ENCODE measurements at places on chromosomes 11 and 22.

DNA sequence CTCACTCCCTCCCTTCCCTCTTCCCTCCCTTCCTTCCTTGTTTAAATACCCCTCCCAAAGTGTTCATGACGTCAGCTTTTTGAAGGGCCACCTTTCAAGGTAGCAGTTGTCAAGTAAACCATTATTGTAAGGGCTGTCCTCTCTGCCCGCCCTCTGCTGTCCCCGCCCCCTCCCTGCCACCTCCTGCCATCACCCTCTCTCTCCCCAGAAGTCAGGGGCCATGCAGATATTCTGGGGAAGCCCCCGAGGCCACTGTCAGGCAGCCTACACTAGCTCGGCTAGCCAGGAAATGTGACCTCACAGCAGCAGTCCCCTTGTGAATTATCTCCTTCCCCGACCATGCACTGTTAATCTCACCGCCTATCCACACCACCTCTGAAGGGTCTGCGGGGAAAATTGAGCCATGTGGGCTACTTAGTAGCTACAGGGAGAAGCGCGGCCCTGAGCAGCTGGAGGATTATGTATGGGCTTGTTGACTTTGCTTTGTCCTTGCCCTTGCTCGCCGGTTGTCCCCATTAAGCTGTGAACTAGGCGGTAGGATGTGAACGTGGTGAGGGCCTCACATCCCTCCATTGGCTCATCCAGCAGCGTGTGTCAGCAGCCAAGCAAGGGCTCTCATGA, 42.1 kb upstream of the ATXN10 start:
- DNase-seq, result no peak

DNA sequence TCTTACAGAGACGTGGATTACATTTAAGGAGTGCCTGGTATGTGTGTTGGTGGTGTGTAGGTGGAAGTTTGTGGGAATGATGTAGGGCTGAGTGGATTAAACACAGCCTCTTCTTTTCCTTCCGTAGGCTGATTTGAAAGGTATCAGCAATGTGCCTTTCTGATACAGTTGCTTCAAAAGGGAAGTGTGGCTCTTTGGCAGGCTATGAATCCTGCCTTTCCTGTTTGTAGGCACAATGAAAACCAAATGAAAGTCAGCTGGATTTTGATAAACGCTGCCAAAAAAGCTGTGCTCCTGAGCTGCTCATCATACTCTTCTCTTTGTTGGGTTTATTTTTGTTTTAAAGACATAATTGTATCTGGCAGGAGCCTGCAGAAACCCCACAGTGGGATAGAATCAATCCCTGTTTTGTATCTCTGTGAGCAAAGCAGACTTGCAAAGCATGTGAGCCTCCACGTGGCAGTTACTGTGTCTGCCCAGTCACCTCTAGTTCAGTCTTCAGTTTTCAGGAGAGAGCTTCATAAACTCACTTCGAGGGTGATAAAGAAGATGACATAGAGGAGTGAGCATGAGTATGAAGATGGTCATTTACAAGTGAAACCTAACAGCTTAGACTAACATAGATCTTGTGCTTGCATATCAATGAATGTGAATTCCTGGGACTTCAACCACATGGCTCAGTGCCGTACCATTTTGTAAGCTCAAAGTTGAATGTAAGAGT, 655.7 kb upstream of the KIRREL3 start:
- no peak for DNase-seq

DNA sequence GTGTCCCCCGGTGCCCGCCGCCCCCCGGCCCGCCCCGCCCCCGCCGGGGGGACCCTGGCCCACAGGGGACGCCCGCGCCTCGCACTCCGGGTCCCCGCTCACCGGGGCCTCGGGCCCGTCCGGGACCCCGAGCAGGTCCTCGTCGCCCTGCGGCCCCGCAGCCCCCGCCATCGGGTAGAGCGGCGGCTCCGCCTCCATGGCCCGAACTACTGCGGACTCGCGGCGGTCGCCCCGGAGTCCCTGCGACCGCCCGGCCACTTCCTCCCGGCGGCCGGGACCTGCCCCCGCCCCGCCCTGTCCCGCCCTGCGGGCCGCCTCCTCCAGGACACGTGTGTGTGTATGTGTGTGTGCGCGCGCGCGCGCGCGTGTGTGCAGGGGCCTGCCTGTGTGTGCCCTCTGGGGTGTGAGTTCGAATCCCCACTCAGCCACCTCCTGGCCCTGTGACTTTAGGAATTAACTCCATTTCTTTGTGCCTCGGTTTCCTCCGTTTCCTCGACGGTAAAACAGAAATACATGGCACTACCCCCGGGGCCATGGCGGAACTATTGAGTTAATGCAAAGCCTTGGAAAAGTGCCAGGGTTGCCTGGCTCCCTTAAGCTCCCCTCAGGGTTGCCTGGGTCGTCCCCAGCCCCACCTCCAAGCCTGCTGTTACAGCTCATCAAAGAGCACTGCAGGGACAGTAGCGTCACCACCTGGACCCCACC, at the start of gene UNC93B1:
Gene UNC93B1, minus strand, starts transcription at position 252 of the 705 bp plus-strand sequence. Its CDS starts 54 bp downstream, at position 198.
- peak; percentile 44 for DNase-seq

DNA sequence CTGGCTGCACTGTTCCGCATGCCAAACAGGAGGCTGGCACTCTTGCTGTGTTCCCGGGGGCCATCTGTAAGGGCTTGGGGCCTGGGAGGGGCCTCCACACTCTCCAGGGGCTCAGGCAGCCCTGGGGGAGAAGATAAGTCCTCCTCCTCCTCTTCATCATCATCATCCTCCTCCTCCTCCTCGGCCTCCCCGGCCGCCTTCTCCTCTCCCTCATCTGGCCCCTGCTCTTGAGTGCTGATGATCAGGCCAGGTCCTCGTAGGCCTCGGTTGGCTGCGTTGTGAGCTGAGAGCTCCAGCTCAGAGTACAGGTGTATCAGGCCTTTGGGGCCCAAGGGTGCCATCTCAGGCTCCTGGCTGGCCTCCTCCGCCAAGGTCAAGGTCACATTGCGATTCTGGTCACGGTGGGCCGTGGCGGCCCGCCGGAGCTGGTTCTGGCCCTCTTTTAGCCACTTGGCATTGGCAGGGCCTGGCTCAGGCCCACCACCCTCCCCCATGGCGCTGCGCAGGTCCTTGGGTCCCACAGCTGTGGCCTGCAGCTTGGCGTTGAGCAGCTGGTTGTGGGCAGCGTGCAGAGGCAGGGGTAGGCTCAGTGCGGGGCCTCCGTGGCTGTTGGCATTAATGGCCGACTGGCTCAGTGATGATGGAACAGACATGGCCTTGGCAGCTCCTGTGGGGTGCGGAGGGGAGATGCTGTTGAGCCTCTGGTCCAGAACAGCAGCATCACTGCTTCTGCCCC, 8.0 kb downstream of the APBB1 start:
- no peak for DNase-seq

DNA sequence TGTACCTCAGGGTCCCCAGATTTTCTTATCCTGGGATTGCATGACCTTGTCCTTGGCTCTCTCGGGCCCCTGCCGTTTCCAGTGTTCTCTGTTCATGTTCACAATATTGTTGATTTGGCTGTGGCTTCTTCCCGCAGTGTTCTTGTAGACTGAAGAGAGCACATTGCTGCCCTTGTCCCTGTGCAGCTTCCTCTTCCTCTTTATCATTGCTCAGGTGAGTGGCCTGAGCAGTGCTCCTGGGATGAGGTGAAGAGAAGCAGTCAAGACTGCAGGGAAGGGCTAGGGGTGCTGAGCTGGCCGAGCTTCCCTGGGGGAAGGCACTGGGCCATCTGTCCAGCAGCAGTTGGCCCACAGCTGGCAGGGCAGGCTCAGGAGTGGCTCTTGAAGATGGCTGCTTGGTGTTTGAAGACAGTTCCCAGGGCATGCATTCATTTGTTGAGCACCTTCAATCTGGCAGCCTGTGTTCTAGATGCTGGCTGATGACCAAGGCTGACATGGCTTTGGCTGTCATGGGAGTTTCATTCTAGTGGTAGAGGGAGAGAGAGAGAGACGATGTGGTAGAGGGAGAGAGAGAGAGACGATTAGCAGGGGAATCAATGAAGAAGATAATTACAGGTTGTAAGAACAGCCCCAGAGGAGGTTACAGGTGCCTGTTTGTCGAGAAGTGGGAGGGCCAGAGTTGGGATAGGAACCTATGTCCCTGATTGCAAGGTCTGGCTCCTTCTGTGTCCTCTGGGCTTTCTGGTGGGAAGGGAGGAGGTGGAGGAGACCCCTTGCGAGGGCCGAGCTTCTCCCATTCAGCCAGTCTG, 17.4 kb downstream of the BMAL1 start:
- no peak for DNase-seq

DNA sequence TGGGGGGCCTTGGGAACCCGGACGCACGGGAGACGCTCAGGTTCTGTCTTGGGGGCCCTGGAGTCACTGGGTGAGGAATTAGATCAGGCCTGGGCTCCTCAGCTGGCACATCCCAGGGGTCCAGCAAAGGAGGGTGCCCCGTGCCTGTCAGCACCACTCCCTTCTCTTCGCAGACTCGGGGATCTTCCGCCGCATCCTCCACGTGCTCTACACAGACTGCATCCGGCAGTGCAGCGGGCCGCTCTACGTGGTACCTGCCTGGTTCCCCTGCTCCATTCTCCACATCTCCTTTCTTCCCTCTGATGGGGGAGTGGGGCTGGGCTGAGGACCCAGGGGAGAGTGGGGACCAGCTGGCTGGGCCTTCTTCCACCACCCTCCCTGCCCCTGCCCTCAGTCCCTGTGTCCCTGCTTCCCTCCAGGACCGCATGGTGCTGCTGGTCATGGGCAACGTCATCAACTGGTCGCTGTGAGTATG, 6.7 kb upstream of the TAGLN start:
- no peak for DNase-seq

DNA sequence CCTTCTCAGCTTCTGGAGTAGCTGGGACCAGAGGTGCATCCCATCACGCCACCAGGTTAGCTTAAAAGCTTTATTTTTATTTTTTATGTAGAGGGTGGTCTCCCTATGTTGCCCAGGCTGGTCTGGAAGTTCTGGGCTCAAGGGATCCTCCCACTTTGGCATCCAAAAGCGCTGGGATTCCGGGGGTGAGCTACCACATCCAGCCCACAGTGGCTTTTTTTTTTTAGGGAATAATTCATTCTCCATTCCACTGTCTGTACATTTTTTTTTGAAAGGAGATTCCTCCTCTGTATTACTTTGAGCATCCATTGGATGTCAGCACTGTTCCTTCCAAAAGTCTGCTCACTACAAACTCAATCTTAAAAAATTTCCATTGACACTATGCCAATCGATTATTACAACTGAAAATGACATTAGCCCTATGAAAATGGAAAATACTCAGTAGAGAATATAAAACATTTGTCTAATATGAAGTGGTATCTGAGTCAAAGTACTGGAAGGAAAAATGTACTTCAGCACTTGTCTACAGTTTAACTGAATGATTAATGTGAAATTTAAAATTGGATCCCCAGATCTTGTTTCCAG, 1.3 kb upstream of the LPXN start:
- no peak for DNase-seq

- no peak for DNase-seq
These were observed 46.3 kb upstream of the ANO1 start for GRCh38 chr11:70031631-70032469.

- no peak for DNase-seq
These were observed 49.9 kb downstream of the ZNRF3 start for GRCh38 chr22:28933321-28933720.

DNA sequence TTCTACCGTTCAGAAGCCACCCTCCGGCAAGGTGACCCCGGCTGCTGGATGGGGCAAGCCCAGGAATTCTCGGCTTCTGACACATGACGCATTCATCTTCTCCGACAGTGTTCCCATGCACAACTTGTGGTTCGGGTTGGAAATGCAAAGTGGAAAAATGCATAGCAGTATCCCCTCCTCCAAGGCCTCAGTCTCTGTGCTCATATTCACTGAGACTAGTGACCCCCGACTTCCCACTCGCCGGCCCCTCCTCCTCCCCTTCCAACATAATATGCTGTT, 70.0 kb upstream of the NTM start:
- DNase-seq, result no peak

- no peak for DNase-seq
These were observed 17.9 kb downstream of the TUB start for GRCh38 chr11:8098879-8099278.

DNA sequence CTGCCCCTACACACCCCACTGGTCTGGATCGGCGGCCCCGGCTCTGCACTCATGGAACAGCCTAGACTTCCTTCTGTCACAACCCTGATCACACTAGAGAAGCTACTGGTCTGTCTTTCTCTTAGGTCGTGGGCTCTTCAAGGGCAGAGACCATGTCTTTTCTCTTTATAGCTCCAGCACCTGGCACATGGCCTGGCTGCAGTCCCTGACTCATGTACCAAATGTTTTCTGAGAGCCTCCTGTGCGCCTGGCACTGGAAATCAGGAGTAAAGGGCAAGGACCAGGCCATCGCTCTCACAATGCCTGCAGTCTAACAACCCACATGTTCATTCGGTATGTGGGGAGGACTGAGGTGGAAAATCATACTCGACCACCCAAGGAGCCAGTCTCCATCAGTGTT, 7.5 kb downstream of the ASCC2 start:
- DNase-seq, result no peak

- DNase-seq, result no peak
These were observed 7.4 kb downstream of the MAPK8IP1 start for GRCh38 chr11:45892856-45893255.

DNA sequence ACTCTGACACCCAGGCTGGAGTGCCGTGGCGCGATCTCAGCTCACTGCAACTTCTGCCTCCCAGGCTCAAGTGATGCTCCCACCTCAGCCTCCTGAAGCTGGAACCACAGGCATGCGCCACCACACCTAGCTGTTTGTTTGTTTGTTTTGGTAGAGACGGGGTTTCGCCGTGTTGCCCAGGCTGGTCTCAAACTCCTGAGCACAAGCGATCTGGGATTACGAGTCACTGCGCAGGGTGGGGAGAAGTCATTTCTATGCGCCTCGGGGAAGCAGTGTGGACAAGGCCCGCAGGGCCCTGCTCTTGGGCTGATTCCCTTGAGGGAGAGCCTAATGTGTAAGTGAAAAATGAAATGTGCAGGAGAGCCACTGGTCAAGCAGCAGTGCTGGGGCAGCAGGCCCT, 19.6 kb upstream of the SEPTIN5 start:
- no peak for DNase-seq

GRCh38 chr11:72238040-72238450, 5.9 kb downstream of the PHOX2A start:
- DNase-seq, result no peak

DNA sequence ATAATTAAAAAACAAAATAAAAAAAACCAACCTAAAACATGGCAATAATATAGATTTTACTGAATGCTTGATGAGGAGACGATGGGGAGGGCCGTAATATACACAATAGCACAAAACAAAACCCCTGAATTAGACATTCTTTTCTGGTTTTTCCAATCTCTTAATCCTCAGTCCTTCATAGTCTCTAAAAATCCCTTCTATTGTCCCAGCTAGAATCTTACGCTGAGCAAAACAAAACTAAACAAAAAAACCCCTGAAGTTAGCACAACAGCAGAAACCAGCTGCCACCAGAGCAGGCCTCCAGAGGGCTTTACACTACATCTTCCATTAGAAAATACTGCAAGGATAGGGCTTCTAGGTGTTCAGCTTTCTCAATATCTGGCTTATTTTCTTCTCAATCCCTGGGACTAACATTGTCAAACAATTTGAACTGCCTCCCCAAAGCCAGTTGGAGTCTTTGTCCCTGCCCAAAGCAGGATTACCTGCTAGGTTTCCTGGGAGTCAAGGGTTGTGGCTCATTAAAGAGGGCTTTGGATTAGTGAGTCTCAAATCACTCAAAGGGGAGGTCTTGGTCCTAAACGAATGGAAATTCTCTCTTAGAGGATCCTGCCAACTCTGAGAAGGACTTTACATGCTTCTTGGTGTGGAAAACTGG, 2.1 kb upstream of the RNF26 start:
- no peak for DNase-seq

- no peak for DNase-seq
These were observed 3.2 kb upstream of the GNAZ start for GRCh38 chr22:23067023-23067650.

GRCh38 chr11:124656774-124657630, 16.5 kb downstream of the SIAE start:
- no peak for DNase-seq

Measured in activated CD4-positive, CD25-positive, alpha-beta regulatory T cell treated with anti-CD3 and anti-CD28 coated beads, Interleukin-2, amount 50 U/mL, for 16 hours (primary cell).